Right cardiac atrium (tissue), 5 donors: ENCODE measurements at places on chromosomes 3 and 15. TPM values are rescaled to one million over a fixed set of nuclear protein-coding genes. Genes with fewer than 3 reads are reported as not detected.

NANOGP8 gene
- polyA plus RNA-seq: 0.09 TPM

FGF7 gene
- polyA plus RNA-seq: 21.3 TPM

CCDC33 gene
- 0.07 TPM for polyA plus RNA-seq

UBAP1L gene
- 1.4 TPM for polyA plus RNA-seq

TNIK gene
- 8.1 TPM for polyA plus RNA-seq

PIGZ gene
- polyA plus RNA-seq: 3.6 TPM

SPINK8 gene
- polyA plus RNA-seq: not detected

CKMT1A gene
- polyA plus RNA-seq: 1.8 TPM

TRAIP gene
- polyA plus RNA-seq: 0.81 TPM

KBTBD8 gene
- polyA plus RNA-seq: 2.0 TPM

FAN1 gene
- 13.0 TPM for polyA plus RNA-seq

GHSR gene
- not detected for polyA plus RNA-seq
